ENCODE measurements at places on chromosomes 3 and 15.

- no peak for DNase-seq
These were observed 23.8 kb downstream of the MEX3B start for GRCh38 chr15:82021992-82022391.

- no peak for DNase-seq
These were observed 13.7 kb downstream of the CELF6 start for GRCh38 chr15:72306211-72306785.

DNA sequence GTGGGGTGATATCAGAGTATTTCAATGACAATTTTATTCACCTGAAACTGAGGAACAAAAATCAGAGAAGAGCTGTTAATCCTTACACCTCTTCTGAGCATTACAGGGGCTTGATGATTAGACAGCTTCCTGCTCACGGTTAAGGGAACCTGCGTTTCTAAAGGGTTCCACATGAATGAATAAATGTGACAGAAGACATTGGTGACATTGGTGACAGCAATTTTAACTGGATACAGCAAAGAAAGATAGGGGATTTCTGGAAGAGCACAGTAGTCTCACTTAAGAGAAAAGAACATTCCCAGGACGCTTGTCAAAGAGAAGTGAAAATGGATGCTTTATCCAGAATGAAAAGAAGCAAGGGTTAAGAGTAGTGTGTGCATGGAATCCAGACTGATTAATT is 235.9 kb upstream of the CNTN3 start:
- DNase-seq: no peak

DNA sequence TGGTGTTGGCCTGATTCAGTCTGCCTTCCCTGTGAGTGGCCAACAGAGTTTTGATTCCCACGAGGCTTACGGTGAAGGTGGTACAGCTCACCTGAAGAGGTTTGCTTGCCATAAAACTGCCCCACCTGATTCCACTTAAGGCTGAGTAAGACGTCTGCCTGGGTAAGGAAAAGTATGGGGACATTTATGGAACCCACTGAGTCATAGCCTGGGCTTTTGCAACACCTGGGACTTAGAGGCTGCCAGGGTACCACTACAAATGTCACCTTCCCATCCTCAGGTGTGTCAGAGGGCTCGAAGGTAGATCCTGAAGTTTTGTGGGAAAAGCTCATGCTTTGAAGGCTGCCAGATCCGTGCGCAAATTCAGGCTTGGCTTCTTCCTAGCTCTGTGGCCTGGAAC is 56.9 kb upstream of the SLCO2A1 start:
- no peak for DNase-seq

DNA sequence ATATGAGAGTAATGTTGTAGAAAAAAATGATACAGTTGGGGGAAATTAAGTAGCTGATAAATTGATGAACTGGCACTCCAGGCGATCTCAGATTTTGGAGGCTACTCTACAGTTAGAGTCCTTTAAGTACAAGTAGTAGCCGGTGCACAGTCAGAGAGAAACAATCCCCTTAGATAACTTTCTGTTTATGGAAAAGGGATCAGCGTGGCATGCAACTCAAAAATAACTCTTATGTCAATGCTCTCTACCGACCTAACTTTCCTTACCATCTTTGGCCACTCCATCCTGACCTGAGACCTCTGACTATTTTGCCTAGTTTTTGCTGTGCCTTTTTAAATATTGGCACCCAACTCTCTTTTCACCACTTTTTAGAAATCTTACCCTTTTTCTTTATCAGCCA is 299.6 kb downstream of the UNC13C start:
- no peak for DNase-seq

DNA sequence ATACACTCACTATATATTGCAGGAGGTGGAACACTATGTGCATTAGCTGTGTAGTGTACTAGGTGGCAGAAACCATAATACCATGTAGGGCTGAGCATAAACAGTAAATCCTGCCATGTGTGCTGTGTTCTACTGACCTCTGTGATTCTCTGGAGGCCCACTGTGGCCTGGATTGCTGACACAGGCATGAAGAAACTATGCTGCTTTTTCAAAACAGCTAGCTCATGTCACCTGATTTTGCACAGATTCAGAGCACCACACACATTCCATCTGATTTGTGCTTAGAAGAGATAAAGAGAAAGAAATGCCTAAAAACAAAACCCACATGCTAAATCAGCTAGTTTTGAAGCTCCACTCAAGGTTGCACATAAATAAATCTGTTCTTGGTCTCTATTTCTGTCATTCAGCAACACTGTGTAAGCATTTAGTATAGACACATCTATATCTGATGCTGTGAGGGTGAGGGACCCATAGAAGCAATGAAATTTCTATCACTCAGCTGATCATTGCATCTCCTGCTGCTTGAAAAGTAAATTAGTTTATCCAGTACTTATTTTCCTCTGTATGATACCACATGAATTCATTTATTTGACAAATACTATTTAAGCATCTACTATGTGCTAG is 1007.7 kb upstream of the SEMA6D start:
- no peak for DNase-seq

GRCh38 chr3:77456431-77456830 is 416.5 kb downstream of the ROBO2 start:
- no peak for DNase-seq

DNA sequence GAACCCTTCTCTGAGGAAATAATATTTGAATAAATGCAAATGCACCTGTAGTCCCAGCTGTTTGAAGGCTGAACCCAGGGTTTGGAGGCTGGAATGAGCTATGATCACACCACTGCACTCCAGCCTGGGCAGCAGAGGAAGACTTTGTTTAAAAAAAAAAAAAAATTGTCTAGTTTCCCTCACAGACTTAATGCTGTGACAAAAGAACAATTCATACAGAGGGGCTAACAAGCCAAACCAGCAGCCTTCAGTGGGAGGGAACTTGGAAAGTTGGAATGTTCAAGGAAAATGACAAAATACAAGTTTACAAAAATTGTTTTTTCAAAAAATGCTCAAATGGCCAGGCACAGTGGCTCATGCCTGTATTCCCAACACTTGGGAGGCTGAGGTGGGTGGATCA is 228.0 kb upstream of the CGNL1 start:
- no peak for DNase-seq

DNA sequence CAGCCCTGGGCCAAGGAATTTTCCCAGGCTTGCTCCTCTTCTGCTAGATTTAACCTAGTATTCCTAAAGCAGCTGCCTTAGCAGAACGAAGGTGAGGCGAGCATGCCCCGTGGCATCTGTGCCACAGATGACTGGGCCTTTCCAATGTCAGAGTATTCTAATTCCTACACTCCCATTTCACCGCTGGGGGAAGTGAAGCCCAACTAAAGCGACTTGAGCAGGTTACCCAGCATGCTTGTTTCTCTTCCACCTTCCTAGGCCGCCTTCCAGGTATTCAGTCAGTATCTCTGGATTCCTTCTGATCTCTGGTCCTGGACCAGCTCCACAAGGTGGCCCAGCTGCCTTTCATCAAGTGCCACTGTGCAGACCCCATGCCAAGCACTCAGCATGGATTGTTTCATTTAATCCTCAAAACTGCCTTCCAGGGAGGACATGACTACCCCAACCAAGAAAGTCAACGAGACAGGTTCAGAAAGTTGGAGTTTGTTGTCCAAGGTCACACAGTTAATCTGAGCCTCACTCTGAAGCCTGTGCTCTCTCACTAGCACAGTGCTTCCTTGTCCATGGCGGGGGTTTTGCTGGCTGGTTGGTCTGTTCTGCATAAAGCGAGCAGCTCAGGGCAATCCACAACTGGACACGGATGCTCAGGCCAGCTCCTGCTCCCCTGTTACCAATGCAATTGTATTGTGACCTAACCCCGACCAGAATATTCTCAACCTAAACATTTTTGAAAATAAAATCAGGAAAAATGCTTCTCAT is 15.1 kb downstream of the MYO5C start:
- no peak for DNase-seq

DNA sequence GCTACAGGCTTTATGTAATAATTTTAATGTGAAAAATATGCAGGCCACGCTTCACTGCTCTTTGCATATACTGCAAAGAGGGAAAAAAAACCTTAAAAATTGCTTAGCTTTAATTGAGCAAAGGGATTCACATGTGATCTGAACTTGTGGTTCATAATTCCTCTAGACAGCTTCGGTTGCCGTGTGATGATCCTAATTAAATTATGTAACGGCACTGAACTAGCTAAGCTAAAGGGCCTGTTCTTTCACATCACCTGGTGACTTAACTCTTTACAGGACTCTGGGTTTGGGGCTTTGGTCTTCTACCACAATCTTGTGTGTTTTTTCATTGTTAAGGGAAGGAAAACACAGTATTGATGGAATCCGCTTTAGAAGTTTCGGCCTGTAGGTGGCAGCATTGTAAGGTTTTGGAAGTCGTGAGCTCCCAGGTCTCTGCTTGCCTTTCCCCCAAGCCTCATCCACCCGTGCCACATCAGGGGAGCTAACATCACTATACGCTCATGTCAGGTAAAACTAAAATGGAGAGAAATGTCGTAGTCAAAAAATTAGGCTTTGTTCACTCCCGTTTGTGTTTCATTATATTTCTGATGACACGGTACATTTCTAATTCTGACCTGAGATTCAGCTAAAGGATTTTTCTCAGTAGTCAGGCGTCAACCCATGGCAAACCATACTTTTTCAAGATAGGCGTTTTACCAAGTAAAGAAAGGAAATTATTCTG is 205.6 kb upstream of the DPH6 start:
- DNase-seq: peak; percentile 65

DNA sequence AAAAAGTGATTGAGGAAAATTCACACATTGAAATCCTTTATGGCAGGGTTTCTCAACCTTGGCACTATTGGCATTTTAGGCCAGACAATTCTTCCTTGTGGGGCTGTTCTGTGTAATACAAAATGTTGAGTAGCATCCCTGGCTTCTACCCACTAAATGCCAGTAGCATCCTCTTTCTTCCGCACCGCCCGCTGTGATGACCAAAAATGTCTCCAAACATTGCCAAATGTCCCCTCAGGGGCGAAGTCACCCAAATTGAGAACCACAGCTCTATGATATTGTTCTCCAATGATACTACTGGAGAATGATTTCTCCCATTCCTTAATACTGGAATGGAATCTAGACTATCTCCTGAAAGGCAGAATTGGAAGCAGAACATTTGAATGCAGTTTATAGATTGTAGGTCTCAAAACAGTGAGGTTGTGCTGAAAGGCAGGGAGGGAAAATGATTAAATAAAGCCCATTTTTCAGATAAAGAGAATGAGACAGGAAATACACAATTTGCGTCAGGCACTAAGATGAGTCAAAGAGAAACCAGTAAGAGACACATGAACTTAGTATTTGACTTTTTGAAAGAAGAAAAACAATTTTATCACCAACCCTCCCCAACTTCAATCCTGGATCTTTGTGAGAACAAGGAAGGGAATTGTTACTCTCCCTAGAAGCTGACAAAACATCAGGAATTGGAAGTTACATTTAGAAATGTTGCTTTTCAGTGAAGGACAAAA is 101.6 kb upstream of the TNIK start:
- no peak for DNase-seq

GRCh38 chr3:73378207-73378606 is 246.5 kb downstream of the PDZRN3 start:
- DNase-seq: no peak

DNA sequence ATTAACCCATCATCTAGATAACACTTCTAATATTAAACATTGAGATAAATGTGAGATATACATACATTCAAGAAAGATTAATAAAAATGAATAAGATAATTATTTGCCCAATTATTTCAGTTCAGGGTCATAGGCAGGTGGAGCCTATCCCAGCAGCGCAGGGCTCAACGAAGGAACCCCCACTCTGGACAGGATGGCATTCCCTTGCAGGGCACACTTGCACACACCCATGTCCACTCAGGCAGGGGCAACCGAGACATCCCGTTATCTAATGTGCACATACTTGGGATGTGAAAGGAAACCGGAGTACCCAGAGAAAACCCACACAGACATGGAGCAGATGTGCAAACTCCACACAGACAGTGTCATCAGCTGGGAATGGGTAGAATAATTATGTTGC is 175.4 kb upstream of the CMC1 start:
- no peak for DNase-seq

GRCh38 chr3:59271971-59272370 is 222.1 kb upstream of the CFAP20DC start:
- no peak for DNase-seq

GRCh38 chr3:128297401-128298138 is 144.3 kb downstream of the EEFSEC start:
- DNase-seq: peak; percentile 65

DNA sequence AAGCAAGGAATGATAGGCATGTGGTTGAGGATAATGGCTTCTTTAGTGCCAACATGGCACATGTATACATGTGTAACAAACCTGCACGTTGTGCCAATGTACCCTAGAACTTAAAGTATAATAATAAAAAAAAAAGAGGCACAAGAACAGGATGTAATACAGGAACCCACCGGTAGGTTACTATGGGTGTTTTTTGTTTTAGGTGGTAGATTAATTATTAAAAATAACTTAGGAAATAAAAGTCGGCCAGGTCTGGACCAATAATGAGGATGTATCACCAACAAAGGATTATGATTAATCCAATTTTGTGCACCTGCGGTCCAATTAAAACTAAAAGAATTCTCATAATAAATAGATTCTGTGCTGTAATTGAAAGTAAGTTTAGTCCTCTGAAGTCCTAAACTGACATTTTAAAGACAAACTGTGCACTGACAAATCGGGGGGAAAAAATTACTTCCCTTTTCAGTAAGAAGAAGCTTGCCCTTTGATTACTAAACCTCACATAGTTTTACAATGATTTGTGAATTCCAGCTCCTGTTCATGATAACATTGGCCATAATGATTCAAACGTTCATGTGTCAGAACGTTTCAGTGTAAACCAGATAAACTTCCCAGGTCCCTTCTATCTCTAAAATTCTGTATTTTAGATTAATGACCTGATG is 62.2 kb downstream of the CASR start:
- DNase-seq: peak; percentile 70

GRCh38 chr3:62955126-62955525 is 79.9 kb upstream of the CADPS start:
- no peak for DNase-seq

DNA sequence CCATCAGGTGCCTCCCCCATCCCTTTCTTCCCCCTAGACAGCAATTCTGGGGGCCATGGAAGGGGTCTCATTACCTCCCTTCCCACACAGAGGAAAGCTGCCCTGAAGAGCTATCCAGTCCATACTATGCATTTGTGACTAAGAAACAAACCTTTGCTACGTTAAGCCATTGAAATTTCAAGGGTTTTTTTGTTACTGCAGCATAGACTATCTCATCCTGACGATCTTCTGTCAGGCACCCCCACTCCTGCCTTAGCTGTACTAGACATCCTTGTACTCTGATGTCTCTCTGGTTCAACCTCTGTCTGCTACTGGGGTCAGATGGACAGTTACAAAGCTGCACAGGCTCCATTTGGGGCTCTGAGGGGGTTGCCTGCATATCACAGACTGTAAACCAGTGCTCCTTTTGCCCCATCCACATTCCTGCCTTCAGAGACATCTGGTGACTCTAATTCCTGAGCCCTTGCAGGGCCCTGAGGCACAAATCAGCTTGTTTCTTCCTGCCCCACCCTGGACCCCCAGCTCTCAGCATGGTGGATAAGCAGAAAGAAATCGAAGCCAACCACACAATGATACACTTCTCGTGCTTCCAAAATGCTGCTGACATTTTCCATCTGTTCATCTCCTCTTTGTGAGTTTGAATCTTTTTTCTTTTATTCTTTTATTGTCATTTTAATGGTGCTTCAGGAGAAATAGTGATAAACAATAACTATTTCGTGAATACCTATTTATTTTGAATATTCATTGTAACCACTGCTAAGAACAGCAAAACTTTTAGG is 21.6 kb upstream of the NSMCE3 start:
- DNase-seq: no peak

All from kidney tubule cell (primary cell).